Germinal center (tissue), 1 donor: ENCODE measurements at places on chromosomes 7 and 10.
A peak's percentile ranks its signal among the peaks of the same experiment; 100 is the strongest.

DNA sequence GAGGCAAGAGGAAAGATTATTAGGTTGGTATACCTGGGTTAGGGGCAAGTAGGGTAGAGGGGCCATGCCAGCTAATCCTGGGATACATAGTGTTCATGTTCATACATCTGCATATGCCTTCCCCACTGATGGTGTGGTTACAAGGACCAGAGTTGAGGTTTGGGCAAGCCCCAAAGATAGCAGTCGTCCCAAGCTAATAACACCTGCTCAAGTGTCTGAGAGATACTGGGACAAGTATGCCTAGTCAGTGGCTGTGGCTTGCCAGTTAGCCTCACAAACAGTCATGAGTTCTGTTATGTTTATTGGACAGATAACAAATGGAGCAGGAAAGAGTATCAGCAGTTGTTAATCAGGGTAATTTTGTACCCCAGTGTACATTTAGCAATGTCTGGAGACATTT lies 139.6 kb downstream of the ADAM22 start:
- DNase-seq, result no peak

DNA sequence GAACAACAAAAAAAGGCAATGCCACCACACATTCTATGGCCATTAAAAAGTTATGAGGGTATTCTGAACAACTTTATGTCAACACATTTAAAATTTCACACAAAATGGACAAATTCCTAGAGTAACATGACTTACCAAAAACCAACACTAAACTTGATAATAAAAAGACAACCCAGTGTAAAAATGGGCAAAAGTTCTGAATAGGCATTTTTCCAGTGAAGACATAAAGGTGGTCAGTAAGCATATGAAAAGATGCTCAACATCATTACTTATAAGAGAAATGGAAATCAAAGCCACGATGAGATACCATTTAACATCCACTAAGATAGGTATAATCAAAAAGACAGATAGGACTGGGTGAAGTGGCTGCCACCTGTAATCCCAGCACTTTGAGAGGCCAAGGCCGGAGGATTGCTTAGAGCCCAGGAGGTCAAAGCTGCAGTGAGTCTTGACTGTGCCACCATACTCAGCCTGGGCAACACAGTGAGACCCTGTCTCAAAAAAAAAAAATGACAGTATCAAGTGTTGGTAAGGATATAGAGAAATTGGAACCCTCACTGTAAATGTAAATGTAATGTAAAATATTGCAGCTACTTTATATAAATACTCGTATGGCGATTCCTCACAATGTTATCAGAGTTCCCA lies 71.1 kb upstream of the OIT3 start:
- DNase-seq, result no peak

DNA sequence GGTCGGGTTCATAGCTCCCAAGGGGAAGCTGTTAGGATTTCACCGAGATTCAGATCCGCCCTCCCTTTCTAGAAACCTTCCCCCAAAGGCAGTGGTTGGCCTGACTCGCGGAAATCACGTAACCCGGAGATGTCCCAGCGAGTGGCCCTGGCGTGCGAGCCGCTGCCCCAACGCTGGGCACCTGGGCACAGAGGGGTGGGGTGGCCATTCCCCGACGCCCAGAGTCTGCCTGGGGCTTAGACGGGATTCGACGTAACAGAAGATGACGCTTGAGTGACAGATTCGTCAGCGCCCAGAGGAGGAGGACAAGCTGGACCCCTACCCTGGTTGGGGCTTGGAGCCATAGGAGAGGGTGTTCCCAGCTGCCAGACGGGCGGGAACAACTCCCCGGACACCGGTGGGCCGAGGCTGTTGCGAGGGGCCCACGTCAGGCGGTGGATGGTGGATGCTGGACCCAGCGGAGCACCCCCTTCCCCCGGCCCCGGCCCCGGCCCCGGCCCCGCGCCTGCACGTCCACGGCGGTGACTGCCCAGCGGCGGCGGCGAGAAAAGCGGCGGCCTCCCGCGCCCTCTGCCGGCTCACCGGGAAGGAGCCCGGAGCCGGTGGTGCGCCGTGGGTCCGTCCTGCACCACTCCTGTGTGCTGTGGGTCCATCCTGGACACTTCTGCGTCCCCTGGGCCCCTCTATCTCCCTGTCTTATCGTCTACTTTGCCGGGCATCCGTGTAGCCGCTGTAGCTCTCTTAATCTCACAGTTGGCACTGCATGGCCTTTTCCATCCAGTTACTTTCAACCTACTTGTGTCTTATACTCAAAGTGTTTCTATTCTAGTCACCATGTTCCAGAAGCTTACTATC lies 35.4 kb upstream of the KNDC1 start:
- DNase-seq, result no peak

GRCh38 chr10:51000164-51000563 lies 74.1 kb upstream of the PRKG1 start:
- no peak for DNase-seq

DNA sequence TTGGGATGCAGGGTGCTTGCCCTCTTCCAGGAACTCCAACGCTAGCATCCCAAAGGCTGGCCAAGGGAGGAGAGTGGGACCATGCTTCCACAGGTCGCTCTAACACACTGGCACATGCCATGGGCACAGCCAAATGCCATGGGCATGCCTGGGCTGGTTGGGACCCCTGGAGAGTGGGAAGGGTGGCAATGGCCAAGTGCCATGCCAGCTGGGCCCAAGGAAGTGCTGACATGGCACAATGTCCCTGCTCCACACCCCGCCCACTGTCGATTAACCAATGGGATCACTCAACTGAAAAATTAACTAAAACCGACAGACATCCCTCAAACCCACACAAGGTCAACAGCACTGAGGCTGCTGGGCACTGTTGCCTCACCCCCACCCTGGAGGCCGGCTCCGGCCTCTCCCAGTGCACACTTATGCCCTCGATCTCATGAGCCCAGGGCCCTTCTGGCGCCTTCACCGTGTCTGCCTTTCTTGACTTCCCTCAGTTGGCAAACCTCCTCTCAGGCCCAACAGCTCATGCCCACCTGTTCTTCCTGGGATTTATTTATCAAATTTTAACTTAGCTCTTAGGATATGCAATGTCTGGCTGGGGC lies 83.4 kb downstream of the GOLGA7B start:
- DNase-seq, result no peak

GRCh38 chr7:485188-486081 lies 34.2 kb downstream of the PDGFA start:
- DNase-seq, result no peak

DNA sequence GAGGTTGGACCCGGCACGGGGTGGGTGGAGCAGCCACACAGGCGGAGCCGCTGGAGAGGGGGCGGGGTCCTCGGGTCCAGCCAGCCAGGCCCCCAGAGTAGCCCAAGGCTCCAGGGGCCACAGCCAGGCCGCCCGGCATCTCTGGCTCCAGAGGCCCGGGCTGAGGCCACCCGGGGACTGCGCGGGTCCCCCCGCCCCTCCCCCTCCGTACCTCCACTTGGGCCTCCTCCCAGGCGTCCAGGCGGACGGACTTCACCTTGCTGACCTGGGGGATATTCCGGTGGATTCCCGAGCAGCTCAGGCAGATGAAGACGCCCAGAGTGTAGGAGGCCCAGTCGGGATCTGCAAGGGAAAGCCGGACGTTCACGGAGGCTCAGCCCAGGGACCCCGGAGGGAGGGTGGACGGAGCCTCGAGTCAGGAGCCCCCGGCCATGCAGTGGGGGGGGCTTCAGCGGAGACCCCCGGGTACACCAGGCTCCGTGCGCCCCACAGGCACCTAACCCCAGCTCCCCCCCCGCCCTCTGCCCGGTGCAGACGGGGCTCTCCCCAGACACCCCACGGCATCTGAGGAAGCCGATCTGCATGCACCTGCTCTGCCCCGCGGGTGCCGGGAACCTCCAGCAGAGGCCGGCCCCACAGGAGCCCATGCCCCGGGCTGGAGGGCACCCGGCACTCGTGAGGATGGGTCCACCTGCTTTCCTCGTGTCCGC lies 19.2 kb downstream of the ADAP1 start:
- DNase-seq, result no peak

GRCh38 chr10:62528441-62528840 lies 154.3 kb downstream of the ZNF365 start:
- DNase-seq, result peak; percentile 50

DNA sequence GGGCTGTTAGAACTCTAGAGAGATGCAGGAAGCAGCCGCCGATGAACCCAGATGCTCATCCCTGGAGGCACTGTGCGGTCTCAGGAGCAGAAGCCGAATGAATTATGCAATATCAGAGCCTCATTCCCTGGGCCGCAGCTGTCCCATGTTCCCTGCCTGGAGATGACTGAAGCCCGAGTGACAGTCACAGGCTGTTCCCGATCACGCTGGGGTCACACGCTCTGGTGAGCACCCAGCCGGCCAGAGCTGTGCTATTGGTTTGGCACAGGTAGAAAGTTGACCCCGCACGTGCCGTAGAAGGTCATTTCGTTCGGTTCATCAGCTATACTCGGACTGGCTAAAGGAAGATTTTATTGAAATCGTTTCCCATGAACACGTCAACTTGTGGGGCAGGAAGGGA lies 140.5 kb upstream of the SH2B2 start:
- DNase-seq, result no peak

DNA sequence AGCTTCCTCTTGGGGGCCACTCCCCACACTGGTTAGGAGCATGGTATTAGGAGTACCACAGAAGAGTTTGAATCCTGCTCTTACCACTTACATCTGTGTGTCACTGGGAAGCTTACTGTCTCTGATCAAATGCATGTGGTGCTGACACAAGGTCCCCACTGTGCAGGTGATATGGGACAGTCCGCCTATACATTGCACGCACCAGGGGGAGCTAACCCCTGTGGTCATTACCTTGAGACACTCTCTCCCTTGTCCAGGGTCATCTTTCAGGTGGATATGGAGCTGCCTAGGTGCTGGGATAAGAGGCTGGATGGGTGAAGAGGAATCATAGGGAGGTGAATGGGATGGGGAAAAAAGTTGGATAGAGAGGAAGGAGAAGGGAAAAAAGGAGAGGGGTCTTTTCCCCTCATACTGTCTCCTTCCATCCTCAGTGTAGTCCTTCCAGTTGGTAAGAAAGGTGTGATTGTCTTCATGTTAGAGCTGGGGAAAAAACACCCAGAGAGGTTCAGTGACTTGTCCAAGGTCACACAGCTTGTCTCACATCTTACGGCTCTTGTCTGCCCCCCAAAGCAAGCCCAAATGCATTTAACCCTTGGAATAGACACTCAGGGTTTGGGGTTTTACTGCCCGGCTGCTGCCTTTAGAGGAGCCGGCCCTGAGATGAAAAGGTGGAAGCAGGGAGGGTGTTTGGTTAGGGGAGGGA lies 125.9 kb downstream of the CDH23 start:
- DNase-seq, result no peak

DNA sequence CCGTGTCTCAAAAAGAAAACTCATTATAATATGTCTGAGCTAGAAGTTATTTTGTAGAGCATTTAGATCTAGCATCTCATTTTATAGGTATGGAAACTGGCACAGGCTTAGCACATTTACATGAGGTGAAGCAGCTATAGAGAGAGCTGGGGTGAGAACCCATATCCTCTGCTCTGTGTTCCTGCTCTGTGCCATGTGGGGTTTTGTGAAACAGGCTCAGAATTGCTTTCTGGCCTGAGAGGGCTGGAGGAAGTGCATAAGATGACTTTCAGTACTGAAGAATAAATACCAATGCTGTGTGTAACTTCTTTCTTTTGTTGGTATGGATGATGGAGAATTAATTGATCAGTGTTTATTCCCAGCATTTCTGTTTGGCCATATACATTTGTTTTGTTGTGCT lies 159.1 kb downstream of the LRRC4 start:
- no peak for DNase-seq

DNA sequence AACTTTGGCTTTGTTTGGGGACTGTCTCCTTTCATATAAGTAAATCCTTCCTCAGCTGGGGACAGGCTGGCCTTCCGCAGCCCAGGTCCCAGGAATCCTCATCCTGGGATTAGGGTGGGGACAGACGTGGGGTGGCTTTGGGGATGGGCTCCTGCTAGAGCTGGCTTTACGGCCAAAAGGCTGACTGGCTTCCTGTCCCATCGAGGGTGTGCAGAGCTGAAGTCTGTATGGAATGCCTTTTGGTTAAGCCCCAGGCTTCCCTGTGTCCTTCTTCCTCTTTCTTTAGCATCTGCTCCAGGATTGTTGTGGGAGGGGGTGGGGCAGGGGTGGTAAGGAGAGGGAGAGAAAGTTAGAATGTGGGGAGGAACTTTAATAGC lies 59.4 kb upstream of the AQP1 start:
- DNase-seq, result no peak

- no peak for DNase-seq
These were observed 266.5 kb upstream of the HGF start for GRCh38 chr7:82036146-82036886.

GRCh38 chr10:12707461-12708185 lies 293.9 kb downstream of the CCDC3 start:
- no peak for DNase-seq

DNA sequence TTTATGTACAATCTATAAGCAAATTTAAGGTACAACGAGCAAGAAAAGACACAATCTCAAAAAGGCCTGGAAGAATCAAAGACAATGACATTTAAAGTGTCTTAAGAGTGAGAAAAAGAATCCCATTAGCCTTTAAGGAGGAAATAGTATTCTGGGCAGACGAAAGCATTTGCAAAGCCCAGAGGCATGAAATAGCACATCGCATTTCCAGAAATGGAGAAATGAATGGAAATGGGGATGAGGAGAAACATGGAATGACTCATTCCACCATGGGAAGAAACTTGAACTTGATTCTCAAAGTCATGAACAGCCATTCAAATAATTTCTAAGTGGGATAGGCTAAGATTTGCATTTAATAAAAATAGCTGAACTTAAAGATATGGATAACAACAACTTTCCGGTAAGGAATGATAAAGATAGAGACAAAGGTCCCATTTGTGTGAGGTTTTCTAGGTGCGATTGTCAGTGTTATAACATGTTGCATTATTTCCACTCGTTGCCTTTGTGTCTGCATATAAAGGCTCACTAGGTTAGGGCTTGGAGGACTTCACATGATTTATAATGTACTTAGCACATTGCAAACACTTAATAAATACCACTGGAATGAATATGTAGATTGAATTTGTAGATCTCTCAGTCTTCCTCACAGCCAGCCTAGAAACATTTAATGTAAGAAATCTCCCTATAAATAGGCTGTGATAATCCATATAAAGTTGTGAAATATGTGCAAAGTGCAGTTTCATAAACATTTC lies 310.3 kb upstream of the KLF6 start:
- no peak for DNase-seq

- DNase-seq, result no peak
These were observed 10.1 kb downstream of the TBATA start for GRCh38 chr10:70774810-70775678.

DNA sequence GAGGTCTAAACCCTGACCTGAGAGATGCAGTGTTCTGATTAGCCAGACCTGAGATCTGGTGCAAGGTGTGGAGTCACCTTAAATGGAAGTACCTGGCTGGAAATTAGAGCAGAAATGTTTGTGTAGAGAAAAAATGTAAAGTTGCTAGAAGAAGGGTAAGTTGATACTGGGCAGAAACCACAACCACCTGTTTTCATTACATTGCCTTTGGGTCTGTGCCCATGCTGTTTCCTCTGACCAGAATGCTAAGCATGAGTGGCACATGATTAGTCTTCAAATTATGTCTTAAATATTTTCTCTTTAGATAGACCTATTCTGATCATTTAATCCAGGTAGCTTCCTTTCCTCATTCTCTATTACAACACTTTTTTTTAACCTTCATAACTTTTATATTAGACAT lies 69.0 kb downstream of the CASD1 start:
- DNase-seq, result no peak

GRCh38 chr7:25314094-25314730 lies 85.9 kb upstream of the NPVF start:
- no peak for DNase-seq

- peak; percentile 63 for DNase-seq
These were observed 44.9 kb downstream of the BEND7 start for GRCh38 chr10:13483951-13484350.
